ENCODE measurements at places on chromosomes 5 and 9.

DNA sequence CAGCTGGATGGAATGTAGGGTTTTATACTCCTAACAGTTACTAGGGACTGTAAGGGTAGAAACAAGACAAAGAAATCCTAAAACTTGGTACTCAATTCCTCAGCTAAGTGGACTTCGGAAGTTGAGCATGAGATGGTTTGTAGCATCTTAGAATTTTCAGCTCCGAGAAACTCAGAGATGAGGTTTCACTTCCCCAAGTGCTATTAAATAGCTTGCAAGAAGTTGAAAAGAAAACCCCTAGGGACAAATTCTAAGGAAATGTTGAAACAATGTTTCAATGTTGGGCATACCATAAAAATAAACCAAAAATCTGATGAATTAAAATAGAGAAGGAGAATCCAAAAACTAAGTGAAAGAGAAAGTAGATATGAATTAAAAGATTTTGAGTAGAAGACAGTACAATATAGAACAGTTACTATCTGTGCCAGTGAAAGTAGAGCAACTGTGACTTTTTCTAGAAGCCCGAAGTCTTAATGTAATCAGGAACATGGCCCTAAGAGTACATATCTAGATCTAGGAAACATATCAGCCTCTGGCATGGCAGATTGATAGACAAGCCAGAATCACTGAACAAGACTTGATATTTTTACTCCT lies 308.6 kb upstream of the RGMB start:
- H3K27ac ChIP-seq = no peak overlapping the region
- no peaks in the 10 kb centered on the region for H3K36me3 ChIP-seq
- no peak for DNase-seq
- no peaks in the 10 kb centered on the region for H3K27me3 ChIP-seq

- H3K27me3 ChIP-seq = no peaks in the 10 kb centered on the region
- H3K27ac ChIP-seq = no peak overlapping the region
- H3K36me3 ChIP-seq = no peaks in the 10 kb centered on the region
- no peak overlapping the region for H3K4me3 ChIP-seq
- no peak for DNase-seq
These were observed 16.5 kb downstream of the AQP3 start for GRCh38 chr9:33430942-33431341.

DNA sequence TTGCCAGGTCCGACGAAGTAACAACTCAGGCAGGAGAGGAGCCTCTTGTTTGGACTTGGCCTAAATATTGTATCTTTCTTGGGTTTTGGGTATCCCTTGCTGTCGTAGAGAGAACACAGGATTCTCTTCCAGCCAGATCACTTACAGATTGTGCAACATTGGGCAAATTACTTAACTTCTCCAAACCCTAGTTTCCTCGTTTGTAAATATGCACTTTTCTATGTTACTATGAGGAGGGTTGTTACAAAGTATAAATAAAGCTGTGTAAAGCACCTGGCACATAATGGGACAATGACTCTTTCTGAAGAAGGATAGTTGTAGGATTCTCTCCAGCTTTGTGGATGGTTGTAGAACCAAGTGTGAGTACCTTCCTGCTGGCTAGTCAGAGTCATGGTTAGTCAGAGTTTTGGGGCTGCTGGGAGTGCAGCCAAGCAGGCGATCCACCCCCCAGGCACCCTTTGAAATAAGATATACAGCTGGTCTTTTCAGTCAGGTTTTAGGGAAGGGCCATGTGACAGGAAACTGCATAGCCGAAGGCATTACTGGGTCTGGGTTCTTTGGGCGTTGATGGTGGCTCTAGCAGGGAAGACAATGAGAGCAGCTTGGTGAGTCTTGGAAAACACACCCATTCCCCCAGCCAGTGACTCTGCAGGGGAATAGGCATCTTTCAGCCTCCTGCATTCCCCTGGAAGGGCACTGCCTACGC lies 49.9 kb upstream of the GDNF start:
- H3K27me3 ChIP-seq = no peaks in the 10 kb centered on the region
- DNase-seq = no peak
- H3K36me3 ChIP-seq = no peaks in the 10 kb centered on the region
- no peak overlapping the region for H3K27ac ChIP-seq
- H3K4me1 ChIP-seq = no peaks in the 10 kb centered on the region

- no peak overlapping the region for H3K4me3 ChIP-seq
- H3K27ac ChIP-seq = no peak overlapping the region
- no peaks in the 10 kb centered on the region for H3K36me3 ChIP-seq
- no peaks in the 10 kb centered on the region for H3K4me1 ChIP-seq
- DNase-seq = no peak
- H3K27me3 ChIP-seq = no peaks in the 10 kb centered on the region
These were observed 125.9 kb upstream of the MYO10 start for GRCh38 chr5:17061973-17062470.

- no peak overlapping the region for H3K27ac ChIP-seq
- H3K4me3 ChIP-seq = no peak overlapping the region
- no peaks in the 10 kb centered on the region for H3K36me3 ChIP-seq
- no peaks in the 10 kb centered on the region for H3K27me3 ChIP-seq
- no peak for DNase-seq
These were observed 234.5 kb downstream of the NFIB start for GRCh38 chr9:14079440-14079839.

DNA sequence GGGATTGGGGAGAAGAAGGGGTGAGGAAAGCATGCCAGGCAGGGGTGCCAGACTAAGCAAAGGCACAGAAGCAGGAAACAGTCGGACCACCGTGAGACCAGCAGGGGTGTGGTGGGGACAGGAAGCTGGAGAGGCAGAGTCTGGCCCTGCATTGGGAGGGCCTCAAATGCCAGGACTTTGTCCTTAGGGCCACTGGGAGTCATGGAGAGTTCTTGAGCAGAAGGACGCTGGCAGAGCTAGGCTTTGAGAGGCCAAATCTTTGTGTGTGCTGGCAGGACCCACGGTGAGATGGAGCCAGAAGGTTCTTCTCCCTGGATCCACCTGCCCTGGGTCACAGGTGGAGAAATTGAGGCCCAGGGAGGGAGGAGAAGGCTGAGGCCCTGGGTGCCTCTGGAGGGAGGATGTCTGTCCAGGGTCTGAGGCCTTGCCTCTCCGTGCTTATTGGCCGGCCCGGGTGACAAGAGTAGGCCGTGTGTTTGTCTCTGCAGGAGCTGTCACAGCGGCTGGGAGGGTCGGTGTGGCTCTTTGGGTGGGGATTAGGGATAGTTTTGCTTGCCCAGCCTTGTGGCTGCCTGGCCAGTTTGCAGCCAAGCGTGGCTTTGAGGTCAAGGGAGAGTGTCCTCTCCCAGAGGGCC lies 1.8 kb upstream of the ENG start:
- H3K4me3 ChIP-seq = no peak overlapping the region
- peak overlapping the region; percentile 97 for H3K27ac ChIP-seq
- no peak for DNase-seq
- H3K4me1 ChIP-seq = peaks cover 59% of the 10 kb centered on the region
- no peaks in the 10 kb centered on the region for H3K27me3 ChIP-seq

DNA sequence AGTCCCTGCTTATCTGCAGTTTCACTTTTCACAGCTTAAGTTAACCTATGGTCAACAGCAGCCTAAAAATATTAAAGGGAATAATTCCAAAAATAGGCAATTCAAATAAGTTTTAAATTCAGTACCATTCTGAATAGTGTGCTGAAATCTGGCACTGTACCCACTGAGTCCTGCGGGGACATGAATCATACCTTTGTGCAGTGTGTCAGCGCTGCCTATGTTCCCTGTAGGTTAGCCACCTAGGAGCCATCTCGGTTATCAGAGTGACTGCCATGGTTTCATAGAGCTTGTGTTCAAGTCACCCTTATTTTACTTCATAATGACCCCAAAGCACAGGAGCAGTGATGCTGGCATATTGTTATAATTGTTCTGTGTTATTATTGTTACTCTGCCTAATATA lies 139.9 kb downstream of the GPBP1 start:
- no peak overlapping the region for H3K27ac ChIP-seq
- no peaks in the 10 kb centered on the region for H3K36me3 ChIP-seq

DNA sequence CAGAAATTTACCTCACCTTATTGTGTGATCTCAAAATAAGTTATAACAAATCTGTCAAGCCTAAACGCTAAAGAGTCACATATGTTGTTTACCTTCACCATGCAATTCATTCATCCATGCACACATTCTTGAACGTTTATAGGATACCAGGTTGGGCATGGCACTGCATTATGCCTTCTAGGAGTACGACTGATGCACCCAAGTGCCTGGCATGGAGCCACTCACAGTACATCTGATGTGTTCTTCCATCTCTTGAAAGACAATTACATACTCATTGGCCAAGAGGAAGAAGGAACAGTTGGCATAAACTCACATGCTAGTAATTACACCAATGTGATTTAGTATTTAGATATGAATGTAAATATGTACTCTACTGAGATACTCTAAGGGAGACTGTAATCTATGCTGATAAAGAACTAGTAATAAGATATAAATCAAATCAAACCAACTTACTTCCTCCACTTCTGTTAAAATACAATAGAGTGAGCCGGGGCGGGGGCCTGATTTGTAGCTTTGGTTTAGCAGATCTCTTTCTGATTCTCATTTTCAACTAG lies 90.7 kb downstream of the LPAR1 start:
- H3K27me3 ChIP-seq = no peaks in the 10 kb centered on the region
- no peaks in the 10 kb centered on the region for H3K4me1 ChIP-seq
- no peaks in the 10 kb centered on the region for H3K36me3 ChIP-seq
- DNase-seq = no peak
- no peak overlapping the region for H3K4me3 ChIP-seq

GRCh38 chr9:87498811-87499360 lies 1.2 kb downstream of the DAPK1 start:
- H3K36me3 ChIP-seq = no peaks in the 10 kb centered on the region
- DNase-seq = no peak
- H3K27ac ChIP-seq = peak overlapping the region; percentile 40
- H3K27me3 ChIP-seq = no peaks in the 10 kb centered on the region

DNA sequence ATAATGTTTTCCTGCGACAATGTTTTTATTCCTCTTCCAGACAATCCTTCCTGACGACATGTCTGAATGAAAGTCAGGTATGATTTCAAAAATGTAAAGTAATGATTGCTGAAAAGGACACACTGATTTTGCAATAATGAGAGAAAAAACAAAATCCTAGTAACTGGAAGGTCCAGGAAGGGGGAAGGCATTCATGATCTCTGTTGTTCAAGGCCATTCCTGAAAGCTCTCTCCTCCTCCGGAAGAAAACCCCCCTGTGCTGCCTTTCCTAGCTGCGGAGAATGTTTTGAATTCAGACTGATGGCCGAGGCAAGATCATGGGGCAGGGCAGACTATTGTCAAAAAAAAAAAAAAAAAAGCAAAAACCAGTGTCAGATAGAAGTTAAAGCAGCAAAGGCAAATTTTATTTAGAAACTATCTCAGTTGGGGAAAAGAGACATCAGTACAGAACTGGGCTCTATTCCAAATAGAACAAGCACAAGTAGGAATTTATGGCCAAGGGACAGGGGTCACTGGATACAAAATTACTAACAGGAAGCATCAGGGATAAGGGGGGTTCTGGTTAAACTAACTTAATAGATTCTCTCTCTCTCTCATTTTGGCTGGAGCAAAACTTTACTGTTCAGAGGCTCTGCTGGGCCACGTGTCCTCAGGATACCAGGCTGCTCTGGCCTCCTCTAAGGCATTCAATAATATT lies 36.5 kb upstream of the CTSV start:
- no peak for DNase-seq
- no peaks in the 10 kb centered on the region for H3K4me1 ChIP-seq
- no peak overlapping the region for H3K27ac ChIP-seq
- H3K4me3 ChIP-seq = no peak overlapping the region
- H3K27me3 ChIP-seq = peaks cover 4% of the 10 kb centered on the region
- no peaks in the 10 kb centered on the region for H3K36me3 ChIP-seq

DNA sequence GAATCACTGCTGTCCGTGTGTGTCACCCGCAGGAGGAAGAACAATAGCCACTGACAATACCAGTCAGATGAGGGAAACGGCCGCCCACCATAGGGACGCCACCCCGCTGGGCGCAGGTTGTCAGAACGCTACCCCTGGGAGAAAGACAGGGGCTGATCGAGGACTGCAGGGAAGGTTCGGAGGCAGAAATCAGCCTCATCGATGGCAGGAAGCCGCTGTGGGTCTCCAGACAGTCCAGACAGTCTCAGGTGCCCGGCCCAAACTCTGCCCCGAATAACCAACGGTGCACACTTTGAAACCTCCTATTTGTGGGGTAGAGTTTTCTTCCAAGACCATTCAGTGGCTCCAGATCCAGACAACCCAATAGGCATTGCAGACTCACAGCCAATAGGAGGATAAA lies 181.5 kb downstream of the ROR2 start:
- H3K36me3 ChIP-seq = no peaks in the 10 kb centered on the region
- no peaks in the 10 kb centered on the region for H3K4me1 ChIP-seq
- peak; percentile 42 for DNase-seq
- no peak overlapping the region for H3K27ac ChIP-seq

DNA sequence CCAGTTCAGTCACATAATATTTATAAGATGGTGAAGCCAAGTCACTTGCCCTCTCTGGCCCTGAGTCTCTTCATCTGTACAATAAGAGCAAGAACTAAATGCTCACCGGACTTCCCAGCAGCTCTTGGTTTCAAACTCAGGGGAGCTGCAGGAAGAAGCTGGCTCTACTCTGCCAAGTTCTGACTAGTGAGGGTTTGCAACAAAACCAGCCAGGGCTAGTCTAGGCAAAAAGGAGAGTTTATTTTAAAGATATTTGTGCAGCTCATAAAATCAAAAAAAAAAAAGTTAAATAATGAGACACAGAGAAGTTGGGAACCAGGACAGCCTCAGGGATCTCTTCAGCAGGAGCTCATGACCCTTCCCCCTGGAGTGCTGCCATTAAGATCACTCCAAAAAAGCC lies 107.3 kb downstream of the DOCK2 start:
- no peaks in the 10 kb centered on the region for H3K27me3 ChIP-seq
- no peak overlapping the region for H3K4me3 ChIP-seq
- DNase-seq = no peak
- no peaks in the 10 kb centered on the region for H3K36me3 ChIP-seq

GRCh38 chr9:85577353-85577952 lies 164.3 kb downstream of the AGTPBP1 start:
- H3K27me3 ChIP-seq = no peaks in the 10 kb centered on the region
- H3K4me3 ChIP-seq = no peak overlapping the region
- H3K4me1 ChIP-seq = no peaks in the 10 kb centered on the region
- H3K27ac ChIP-seq = no peak overlapping the region
- H3K36me3 ChIP-seq = no peaks in the 10 kb centered on the region

- no peaks in the 10 kb centered on the region for H3K27me3 ChIP-seq
- peak overlapping the region; percentile 32 for H3K27ac ChIP-seq
- H3K36me3 ChIP-seq = peaks cover 24% of the 10 kb centered on the region
- no peaks in the 10 kb centered on the region for H3K4me1 ChIP-seq
- DNase-seq = no peak
These were observed 33.0 kb downstream of the IRF1 start for GRCh38 chr5:132457371-132458225.

GRCh38 chr5:160479926-160480325 lies 58.3 kb downstream of the PTTG1 start:
- H3K27me3 ChIP-seq = no peaks in the 10 kb centered on the region
- H3K27ac ChIP-seq = no peak overlapping the region
- DNase-seq = no peak
- H3K4me3 ChIP-seq = no peak overlapping the region
- H3K4me1 ChIP-seq = no peaks in the 10 kb centered on the region

DNA sequence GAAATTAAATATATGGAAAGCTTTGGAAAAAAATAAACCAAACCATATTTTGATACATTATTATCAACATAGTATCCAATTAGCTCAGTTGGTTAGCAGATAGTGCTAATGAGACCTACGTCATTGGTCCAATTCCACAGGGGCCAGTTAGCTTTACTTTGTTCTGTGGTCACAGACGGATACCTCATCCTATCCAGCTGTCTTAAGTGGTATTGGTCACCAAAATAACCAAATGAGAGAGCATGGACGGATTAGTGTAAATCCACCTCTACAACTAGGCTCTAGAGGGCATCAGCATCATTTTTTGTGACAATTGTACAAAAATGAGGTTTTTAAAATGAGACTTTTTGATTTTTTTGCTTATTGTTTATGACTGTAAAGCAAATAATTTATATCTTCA lies 364.2 kb downstream of the KIAA0825 start:
- no peaks in the 10 kb centered on the region for H3K4me1 ChIP-seq
- no peak overlapping the region for H3K4me3 ChIP-seq
- no peak overlapping the region for H3K27ac ChIP-seq
- no peaks in the 10 kb centered on the region for H3K36me3 ChIP-seq

Measured in ascending aorta (tissue), 2 donors.